ENCODE measurements at places on chromosomes 4 and X. TPM values are rescaled to one million over a fixed set of nuclear protein-coding genes. Genes with fewer than 3 reads are reported as not detected.

- DNase-seq, result no peak
These were observed 626.8 kb upstream of the GNPDA2 start for GRCh38 chr4:45353161-45353560.

- peak; percentile 36 for DNase-seq
These were observed 19.5 kb upstream of the CXCR3 start for GRCh38 chrX:71637848-71638247.

SYN1 gene
- 0.17 TPM for total RNA-seq

SHISA3 gene
- total RNA-seq, result 0.33 TPM

SETD7 gene
- total RNA-seq, result 80.8 TPM

DNA sequence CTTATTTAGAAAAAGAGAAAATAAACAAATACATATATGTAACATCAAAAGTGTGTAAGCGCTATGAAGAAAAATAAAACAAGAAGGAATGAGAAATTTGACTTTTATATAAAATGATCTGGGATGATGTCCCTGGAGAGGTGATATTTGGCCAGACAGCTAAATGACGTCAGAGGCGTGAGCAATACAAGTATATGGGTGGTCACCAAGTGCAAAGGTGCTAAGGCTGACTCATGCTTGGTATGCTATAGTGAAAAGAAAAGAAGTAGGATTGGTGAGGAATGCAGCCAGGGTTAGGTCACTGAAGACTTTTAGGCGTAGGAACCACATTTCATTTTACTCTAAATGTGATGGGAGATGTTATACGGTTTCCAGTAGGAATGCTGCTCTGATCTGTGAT is 1049.1 kb upstream of the TENM3 start:
- peak; percentile 82 for DNase-seq

TENM3 gene
- total RNA-seq, result 3.6 TPM

NOA1 gene
- 15.0 TPM for total RNA-seq

GPC4 gene
- total RNA-seq, result 2.8 TPM

IBSP gene
- total RNA-seq, result not detected

DNA sequence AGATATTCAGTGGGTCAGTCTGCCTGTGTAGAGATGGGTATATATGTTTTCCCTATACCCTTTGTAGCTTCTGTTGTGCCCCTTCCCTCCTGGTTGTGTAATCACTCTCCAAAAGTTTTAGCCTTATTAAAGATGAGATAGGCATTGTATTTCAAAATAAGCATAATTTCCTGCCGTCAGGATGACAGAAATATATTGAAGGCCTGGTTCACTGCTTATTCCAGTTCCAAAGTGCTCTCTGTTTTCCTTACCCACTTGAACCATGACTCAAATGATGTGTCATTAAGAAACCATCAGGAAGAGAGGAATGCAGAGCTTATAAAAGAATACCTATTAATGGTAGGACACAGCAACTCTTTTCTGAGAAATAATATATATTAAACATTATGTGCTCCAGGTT is 178.5 kb downstream of the GABRB1 start:
- peak; percentile 94 for DNase-seq

- no peak for DNase-seq
These were observed 11.0 kb downstream of the ATP5ME start for GRCh38 chr4:663046-663437.

DUX4 gene
- not detected for total RNA-seq

ALPK1 gene
- total RNA-seq, result 50.2 TPM

DNA sequence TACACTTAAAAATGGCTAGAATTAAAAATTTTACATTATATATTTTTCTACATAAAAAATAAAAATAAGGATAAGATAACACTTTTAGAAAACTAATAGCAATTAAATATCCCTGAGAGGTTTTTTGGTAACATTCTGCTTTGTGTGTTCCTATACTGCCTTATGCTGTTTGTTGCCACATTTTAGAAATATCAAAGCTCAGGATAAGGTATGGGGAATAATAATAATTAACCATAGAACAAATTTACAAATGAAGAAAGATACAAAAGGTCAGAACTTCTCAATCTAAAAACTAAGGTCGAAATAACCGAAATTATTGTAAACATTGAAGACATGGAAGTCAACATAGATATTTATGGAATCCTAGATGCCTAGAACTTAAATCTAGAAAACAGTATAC is 71.4 kb downstream of the COX7B2 start:
- no peak for DNase-seq

- no peak for DNase-seq
These were observed 95.1 kb downstream of the CDS1 start for GRCh38 chr4:84677995-84678394.

RHOXF2 gene
- total RNA-seq, result not detected

- no peak for DNase-seq
These were observed 18.0 kb downstream of the ZRSR2 start for GRCh38 chrX:15808254-15808653.

DNA sequence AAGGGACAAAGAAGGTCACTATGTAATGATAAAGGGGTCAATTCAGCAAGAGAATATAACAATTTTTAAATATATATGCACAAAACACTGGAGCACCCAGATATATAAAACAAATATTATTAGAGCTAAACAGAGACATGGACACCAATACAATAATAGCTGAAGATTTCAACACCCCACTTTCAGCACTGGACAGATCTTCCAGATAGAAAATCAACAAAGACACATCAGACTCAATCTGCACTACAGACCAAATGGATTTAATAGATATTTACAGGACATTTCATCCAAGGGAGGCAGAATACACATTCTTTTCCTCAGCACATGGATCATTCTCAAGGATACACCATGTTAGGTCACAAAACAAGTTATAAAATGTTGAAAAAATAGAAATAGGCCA is 111.4 kb downstream of the SOX3 start:
- DNase-seq, result no peak

DNA sequence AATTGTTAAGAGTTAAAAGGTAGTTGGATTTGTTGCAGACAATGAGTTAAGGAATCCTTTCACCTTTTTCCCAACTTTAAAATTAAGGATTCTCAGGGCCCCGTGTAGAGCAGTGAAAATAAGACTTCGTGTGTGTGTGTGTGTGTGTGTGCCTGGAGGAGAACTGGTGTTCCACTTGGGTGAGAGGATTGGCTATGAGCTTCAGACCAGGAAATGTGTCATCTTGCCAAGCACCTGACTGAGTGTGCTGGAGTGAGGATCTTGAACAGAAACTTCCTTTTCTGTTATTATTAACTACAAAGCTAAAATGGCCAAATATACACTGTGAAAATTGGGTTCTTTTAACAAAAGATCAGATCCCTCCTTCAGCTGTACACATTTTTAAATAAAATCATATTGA is 113.1 kb upstream of the VCX2 start:
- no peak for DNase-seq

DNA sequence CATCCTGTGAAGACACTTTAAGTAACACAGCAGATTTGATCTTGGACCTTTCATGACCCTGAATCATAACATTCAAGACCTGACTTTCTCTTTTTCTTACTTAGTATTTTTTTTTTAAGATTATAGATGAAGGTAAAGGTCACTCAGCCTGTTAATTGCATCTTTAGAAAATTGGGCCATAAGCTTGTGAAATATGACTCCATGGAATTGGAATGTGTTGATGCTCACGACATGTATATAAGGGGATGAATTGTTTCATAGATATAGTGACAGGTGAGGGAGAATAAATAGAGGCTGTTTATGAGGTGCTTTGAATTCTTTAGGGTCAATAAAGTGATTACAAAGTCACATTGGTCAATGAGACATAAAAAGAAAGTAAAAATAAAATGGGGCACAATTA is 27.7 kb upstream of the HS3ST1 start:
- no peak for DNase-seq

C1QTNF7 gene
- total RNA-seq, result 1.5 TPM

GRCh38 chrX:150253959-150254620 is 109.0 kb upstream of the MAMLD1 start:
- DNase-seq, result no peak

DNA sequence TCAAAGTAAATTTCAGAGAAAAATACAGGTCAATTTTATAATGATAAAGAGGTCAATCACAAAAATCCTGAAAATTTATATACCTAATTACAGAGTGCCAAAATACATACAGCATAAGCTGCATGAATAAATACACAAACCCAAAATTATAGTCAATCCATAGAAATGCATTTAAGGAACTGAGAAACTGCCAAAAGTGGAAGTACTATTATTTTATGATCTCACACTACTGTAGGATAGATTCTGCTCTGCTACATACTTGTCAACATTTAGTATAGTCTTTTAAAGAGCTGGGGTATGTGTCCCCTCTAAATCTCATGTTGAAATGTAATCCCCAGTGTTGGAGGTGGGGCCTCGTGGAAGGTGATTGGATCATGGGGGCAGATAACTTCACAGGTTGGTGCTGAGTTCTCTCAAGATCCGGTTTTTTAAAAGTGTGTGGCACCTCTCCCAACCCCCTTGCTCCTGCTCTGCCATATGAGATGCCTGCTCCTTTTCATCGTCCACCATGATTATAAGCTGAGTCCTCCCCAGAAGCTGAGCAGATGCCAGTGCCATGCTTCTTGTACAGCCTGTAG is 31.8 kb downstream of the CHIC2 start:
- DNase-seq, result no peak

DNA sequence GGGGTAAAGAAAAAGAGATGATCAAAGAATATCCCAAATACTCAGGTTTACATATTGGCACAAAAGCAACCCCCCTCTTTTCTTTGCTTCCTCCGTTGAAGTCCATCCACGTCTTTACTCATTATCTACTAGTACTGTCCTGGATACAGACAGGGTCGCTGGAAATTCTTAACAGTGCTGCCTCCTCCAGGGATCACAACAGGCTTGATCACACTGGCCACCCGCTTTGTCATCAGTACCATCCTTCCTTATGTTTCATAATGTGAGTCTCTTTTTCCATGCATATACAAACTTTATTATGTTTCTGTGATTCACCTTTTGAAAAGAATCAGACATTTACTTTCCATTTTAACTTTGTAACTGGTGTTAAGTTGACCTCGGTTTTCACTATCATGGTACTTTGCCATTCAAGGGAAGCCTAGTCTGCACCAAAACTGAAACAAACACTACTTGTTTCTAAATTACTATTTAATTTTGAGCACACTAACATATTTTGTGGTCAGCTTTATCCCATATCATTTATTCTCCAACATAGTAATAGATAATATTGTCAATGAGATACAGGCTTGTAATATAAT is 387.5 kb upstream of the PPP1R2C start:
- no peak for DNase-seq

ODAM gene
- not detected for total RNA-seq

DNA sequence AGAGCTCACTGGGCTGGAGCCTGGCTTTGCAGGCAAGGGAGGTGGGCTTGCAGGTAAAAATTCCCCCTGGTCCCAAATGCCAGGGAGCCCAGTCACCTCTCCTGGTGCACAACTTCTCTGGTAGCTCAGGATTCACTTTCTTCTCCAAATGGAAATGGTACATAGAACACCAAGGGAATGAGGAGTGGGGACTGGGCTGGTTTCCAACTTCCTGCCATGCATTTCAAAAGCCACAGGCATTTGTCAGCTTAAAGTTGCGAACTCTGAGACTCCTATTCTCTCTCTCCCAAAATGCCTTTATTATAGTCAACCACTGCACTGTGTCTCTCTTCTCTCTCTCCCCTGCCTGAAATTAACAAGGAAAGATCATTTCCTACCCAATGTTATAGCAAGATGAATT is 177.3 kb downstream of the GRIA3 start:
- peak; percentile 44 for DNase-seq

DNA sequence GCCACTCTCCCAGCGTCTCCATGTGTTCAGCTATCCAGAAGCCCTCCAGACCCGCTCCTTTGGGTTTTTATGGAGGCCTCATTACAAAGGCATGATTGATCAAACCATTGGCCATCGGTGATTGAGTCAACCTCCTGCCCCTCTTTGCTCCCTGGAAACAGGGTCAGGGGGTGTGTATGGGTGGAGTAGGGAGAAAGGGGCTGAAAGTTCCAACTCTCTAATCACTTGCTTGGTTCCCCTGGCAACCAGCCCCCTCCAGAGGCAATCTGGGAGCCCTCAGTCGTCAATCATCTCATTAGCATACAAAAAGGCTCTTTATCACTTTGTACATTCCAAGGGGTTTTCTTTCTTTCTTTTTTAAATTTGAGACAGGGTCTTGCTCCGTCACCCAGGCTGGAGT is 2.3 kb downstream of the TRIM2 start:
- no peak for DNase-seq

XK gene
- total RNA-seq, result 0.17 TPM

DNA sequence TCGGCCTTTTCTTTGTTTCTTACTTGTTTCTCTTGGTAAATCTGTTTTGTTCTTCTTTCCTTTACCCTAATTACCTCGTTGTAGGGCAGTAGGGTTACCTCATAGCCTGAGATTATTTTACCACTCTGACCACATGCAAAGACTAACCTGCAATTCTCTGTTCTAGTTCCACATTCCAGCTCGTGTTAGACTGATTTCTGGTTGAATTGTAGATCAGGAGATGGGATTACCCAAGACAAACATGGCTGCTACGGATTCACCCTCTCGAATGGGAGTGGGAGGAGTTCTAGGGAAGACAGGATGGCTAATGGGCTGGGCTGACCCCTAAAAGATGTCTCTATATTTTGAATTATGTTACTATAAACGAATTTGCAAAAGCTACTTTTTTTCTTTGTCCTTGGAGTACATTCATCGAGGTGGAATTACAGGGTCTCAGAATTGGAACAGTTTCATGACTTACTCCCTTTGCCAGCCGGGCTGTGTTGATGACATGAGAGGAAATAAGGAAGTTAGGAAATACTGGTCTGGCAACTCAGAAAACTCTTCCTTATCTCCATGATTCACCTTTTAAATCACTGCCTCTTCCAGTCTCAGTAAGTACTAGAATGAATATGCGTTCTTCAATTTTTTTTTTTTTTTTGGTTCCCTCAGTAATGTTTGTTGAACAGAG is 36.7 kb upstream of the FBXW7 start:
- DNase-seq, result peak; percentile 75

GRCh38 chr4:33751050-33751449 is 2493.3 kb downstream of the ARAP2 start:
- DNase-seq, result no peak

CPLX1 gene
- total RNA-seq, result not detected

CTAG1B gene
- not detected for total RNA-seq

Data from fibroblast of lung (primary cell).